MCF 10A (cell line): ENCODE measurements at places on chromosomes 3 and 15. TPM values are rescaled to one million over a fixed set of nuclear protein-coding genes. Genes with fewer than 3 reads are reported as not detected.

GOLGA8S gene
- total RNA-seq = 0.16 and 0.17 TPM in 2 replicates

IMPG2 gene
- 0.26 and 0.37 TPM in 2 replicates for total RNA-seq

- no peak for DNase-seq
Measured at GRCh38 chr3:168455814-168456213, 360.1 kb upstream of the GOLIM4 start.

GRCh38 chr3:56998076-56998529 lies 62.4 kb upstream of the SPATA12 start:
- no peak for DNase-seq

DNA sequence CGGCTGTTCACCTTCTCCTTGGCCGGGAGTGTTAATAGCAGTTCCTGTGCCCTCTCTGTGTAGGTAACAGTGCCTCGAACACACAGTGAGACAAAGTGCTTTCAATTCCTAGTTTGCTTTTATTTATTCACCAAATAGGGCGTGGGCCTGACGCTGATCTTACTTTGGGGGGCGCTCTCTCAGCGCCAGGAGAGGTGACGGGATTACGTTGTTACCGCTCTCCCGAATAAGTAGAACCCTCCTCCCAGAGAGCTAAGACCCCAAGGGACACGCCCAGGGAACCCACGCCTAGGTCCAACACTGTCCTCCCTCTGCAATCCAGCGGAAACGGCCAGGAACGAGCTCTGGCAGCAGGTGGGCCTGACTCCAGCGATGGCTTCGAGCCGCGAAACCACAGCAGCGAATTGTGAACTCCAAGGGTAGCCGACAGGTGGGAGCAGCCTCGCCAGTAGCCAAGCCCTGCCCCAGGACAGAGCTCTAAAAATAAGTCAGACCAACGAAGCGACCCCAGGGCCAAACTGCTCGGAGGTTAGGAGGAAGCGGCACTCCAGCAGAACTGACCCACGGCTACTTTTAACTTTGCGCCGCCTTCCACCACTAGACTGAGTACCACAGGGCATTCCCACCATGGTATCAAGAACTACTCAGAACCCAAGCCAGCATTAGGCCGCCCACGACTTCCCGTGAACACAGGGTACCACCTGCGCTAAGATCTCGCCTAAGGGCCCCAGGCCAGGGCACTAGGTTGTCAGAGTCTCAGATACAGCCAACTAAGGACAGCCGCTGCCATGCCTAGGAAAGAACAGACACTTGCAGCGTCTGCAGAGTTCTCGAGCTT lies 1.6 kb upstream of the SIN3A start:
- peak; percentile 52 for DNase-seq

RETNLB gene
- not detected in 2 replicates for total RNA-seq

DNA sequence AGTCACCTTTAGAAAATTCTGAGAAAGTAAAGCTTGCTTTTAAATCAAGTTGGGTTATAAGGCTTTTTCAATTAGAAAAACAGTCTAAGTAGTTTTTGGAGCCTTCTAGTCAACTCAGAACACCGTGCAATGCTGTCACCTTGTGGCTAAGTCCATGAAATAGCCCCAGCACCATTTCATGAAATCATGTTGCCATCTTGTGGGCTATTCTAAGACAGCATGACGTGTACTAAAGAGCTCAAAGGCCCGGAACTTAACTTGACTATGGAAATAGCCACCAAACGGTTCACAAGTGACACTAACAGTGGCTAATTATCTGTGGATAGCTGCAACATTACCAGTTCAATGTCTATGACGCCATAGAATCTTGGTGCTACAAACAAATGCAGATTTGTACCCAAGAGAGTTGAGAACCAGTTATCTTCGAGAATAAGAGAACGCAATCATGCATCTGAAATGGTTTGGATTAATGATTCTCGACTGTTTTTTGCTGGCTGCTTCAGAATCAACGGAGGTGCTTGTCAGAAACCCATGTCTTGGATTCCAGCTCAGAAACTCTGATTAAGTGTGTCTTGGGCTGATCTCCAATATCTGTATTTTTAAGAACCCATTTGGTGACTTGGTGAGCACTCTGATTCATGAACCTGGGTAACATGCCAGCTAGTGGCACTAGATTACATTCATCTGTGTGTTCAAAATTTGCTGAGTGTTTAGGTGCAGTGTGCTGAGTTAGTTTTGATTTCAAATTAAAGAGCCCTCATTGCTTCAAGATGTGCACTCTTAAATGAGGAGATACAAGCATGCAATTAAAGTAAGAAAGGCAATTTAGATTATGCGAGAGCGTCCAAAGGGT lies 111.2 kb upstream of the MCTP2 start:
- peak; percentile 90 for DNase-seq

GRCh38 chr15:39269352-39269751 lies 311.5 kb upstream of the THBS1 start:
- DNase-seq = no peak

- DNase-seq = peak; percentile 38
Measured at GRCh38 chr3:52245322-52246263, at the start of gene PPM1M. TSS of gene PPM1M (plus strand) at chr3:52245759. CDS start at chr3:52245825, 66 bp downstream.

EIF4E3 gene
- total RNA-seq = 4.3 and 7.6 TPM in 2 replicates

SLC28A2 gene
- not detected in 2 replicates for total RNA-seq

ITIH1 gene
- total RNA-seq = not detected in 2 replicates

DNA sequence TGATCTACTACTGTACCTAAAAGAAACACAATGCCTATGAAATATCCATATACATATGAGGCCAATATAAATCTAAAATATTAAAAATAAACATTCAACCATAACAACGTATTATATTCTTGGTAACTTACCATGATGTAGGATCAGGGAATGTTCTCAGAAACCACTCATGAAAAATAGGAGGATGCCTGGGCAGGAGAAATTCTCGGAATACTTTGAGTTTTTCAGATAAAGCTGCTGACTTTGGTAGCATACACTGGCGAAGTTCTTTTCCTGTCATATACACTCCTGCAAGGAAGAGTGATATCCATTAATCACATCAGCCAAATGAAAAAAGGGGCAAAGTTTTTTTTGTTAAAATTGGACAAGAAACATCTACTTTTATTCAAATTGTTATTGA lies 11.3 kb upstream of the XRN1 start:
- DNase-seq = no peak

RYK gene
- 76.1 and 79.8 TPM in 2 replicates for total RNA-seq

- DNase-seq = peak; percentile 94
Measured at GRCh38 chr15:32683906-32684584, 33.8 kb upstream of the GREM1 start.

GRCh38 chr3:17709236-17709810 lies 33.1 kb downstream of the TBC1D5 start:
- no peak for DNase-seq

DNA sequence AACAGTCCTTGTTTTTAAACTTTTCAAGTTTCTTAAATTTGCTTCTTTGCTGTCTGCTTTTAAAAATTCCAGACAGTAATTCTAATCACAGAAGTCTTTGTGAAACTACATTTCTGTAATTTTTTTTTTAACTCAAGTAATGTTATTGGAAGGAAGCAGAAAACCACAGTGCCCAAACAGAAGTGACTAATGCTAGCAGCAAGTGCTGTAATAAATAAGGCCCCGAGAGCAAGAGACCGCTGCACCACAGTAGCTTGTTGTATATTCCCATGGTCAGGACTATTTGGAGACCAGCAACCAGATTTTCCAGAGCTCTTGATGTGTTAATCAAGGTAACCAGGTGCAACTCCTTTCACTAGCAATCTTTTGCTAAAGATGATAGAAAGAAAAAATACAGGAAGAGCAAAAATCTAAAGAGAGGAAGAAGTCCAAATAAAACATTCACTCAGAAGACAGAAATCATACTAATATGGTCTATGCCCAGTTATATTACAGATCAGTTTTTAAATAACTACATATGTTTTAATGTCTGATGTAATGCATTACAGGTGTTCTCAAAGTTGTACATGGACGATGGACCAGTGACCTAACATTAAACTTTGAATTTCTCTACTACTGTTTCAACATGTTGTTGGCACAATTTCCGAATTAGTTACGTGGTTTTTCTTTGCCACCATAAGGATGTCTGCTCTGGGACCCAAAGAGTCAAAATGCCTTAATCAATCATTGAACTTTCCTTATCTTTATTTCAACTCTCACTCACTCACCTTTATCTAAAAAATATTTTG lies 36.4 kb downstream of the WWTR1 start:
- DNase-seq = peak; percentile 78

IL20RB gene
- total RNA-seq = 158 and 163 TPM in 2 replicates

FILIP1L gene
- total RNA-seq = 1.3 and 2.4 TPM in 2 replicates

DNA sequence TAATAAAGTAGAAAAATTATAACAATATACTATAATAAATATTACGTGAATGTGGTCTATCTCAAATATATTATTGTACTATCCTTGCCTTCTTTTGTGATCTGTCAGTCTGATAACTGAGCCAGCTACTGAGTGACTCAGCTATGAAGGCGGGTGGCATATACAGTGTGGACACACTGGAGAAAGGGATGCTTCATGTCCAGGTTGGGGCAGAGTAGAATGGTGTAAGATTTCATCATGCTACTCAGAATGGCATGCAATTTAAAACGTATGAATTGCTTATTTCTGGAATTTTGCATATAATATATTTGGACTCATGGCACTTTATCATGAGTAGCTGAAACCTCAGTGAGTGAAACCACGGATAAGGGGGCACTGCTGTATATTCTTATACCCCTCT lies 172.9 kb upstream of the TBC1D5 start:
- peak; percentile 63 for DNase-seq
